Stimulated activated CD8-positive, alpha-beta memory T cell treated with anti-CD3 and anti-CD28 coated beads, Interleukin-15, amount 100 ng/mL, for 48 hours (primary cell): ENCODE measurements at places on chromosomes 6 and 20.

GRCh38 chr20:53883098-53883911, 187.1 kb downstream of the BCAS1 start:
- no peak for DNase-seq

- no peak for DNase-seq
Observed at GRCh38 chr6:74409447-74409846, 713.4 kb downstream of the CD109 start.

DNA sequence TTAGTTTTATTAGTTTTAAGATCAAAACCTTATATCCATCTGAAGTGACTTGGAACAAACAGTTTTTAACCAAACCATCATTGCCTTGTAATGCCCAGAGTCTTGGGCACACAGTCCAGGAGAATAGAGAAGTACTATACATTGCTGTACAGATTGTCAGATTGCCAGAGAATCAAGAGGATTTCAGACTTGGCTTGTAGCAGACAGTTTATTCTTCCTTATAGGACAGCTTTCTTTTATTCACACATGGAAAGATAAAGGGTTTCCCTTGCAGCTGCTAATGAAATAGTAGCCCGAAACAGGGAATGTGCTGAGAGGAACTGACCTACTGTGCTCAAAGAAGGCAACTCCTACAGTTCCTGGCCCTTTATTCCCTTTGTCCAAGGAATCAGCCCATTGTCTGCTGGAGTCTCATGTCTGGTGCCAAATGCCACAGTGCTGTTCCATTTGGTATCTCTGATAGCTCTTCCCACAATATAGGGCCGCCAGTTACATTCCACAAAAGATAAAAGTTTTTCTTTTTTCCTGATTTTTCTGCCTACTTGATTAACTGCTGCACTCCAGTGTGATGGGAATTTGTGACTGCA, 30.6 kb downstream of the DCBLD1 start:
- no peak for DNase-seq

DNA sequence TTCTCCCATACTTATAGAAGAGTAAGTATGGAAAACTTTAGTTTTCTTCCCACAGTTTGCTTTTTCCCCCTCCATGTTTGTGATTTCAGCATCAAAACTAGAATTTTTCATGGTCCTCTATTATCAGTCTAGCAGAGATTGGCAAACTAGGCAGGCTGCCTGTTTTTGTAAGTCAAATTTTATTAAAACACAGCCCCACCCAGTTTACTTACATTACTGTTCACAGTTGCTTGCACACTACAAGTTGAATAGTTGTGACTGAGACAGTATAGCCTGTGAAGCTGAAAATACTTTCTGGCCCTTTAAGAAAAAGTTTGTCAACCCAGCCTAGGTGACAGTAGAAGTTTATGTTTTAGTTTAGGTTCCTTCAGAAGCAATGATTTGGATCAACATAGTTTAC, 19.5 kb downstream of the MCM8 start:
- DNase-seq: no peak

DNA sequence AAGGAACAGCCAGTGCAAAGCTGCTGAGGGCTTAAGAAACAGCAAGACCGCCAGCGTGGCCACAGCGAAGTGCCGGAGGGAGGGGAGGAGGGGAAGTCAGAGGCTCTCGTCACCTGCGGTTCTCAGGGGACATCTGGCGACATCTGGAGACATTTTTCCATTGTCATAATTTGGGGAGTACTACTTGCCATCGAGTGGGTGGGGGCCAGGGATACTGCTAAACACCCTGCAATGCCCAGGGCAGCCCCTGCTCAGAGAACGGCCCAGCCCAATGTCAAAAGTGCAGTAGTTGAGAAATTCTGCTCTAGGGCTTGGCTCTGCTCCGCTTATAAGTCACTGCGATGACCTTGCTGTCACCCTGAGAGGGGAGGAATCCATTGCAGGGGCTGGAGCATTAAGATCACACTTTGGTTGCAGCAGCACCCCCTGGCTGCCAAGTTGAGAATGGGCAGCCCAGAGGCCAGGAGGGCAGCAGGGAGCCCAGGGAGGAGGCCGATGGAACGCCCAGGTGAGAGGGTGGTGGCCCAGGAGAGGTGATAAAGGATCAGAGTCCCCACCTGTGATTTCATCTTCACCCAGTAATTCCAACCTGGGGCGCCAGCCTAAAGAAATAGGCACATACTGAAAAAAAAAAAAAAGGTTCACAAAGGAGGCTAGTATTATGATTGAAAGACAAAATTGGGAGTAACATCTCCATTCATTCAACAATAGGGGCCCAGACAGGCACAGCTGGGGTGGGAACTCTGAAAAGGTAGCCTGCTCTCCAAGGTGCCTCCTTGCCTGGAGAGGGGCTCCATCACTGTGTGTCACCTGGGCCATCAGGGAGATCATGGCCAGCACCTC, 218.2 kb downstream of the BMP7 start:
- DNase-seq: no peak

DNA sequence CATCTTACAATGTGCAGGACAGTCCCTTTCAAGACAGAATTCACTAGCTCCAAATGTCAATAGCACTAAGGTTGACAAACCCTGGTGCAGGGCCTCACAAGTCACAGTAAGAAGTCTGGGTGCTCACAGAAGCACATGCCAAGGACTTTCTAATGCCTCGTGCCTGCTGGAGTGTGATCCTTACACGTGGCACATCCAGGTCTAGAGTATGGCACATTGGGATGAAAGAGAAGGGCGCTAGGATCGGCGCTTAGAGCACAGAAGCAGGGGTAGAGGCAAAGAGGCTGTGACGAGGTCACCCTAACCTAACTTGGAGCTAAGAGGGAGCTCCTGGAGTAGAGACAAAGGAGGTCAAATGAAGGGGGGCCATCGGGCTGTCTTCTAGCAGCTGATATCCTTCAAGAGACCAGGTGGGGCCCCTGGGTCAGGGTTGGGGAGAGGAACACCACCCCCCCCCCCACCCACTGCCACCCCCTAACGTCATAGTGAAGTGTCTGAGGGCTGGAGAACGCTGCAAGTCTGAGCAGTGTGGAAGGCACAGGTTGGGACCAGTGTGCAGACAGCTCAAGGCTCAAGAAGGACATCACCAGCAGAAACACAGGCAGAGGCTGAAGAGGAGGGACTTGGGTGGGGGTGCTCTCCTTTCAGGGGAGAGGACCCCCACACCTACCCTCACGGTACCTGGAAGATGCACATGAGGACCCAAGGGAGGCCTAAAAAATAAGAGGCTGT, 97.8 kb upstream of the MRPS10 start:
- no peak for DNase-seq

GRCh38 chr20:57476641-57477461, 48.1 kb downstream of the CTCFL start:
- no peak for DNase-seq

- no peak for DNase-seq
Observed at GRCh38 chr6:31352683-31353383, 4.1 kb downstream of the HLA-B start.

DNA sequence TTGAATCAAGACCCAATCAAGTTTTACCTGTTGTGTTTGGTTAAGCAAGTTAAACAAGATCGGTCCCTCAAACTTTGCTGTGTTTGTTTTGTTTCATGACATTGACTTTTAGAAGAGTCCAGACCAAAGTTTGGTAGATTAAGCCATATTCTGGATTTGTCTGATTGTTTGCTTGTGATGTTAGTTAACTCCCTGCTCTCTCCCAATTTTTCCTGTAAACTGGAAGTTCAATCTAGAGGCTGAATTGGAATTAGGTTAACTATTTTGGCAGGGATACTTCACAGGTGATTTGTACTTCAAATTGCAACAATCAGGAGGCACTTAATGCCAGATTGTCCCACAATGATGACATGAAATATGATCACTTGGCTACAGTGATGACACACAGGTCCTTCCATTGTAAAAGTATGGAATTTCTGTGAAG, 13.6 kb upstream of the SH3BGRL2 start:
- no peak for DNase-seq

- no peak for DNase-seq
Observed at GRCh38 chr6:142695016-142695415, 250.0 kb downstream of the HIVEP2 start.

DNA sequence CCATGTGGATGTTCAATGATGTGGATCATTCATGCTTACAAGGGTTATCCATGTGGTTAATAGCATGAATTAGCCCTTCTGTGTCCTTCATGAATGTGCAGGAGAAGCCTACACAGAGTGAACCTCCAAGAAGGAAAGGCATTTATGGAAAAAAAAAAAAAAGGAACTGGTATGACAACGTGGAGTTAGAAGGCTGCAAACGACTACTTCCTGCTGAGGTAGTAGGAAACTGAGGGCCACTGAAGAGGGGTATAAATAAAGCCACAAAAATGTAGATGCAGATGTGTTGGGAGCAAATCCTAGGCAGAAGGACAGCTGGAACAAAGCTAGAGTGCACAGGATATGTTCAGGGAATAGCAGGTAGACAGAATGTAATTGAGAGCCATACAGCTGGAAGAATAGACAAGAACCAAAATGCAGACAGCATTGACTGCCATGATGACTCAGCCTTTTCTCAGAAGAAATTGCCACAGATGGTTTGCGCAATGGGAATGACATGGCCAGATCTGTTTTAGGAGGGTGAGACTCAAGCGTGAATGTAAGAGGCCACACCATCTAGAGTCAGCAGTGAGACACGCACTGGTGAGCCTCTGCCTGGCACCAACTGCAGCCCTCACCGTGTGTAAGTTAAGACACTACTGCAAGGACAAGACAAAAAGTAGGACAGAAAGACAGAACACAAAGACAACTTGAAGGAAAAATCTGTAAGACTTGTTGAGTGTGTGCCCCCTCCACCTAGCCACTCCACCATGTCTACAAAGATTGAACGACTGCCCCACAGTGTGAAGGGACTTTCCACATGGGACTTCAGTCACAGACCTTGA, 79.8 kb downstream of the KIF13A start:
- no peak for DNase-seq

DNA sequence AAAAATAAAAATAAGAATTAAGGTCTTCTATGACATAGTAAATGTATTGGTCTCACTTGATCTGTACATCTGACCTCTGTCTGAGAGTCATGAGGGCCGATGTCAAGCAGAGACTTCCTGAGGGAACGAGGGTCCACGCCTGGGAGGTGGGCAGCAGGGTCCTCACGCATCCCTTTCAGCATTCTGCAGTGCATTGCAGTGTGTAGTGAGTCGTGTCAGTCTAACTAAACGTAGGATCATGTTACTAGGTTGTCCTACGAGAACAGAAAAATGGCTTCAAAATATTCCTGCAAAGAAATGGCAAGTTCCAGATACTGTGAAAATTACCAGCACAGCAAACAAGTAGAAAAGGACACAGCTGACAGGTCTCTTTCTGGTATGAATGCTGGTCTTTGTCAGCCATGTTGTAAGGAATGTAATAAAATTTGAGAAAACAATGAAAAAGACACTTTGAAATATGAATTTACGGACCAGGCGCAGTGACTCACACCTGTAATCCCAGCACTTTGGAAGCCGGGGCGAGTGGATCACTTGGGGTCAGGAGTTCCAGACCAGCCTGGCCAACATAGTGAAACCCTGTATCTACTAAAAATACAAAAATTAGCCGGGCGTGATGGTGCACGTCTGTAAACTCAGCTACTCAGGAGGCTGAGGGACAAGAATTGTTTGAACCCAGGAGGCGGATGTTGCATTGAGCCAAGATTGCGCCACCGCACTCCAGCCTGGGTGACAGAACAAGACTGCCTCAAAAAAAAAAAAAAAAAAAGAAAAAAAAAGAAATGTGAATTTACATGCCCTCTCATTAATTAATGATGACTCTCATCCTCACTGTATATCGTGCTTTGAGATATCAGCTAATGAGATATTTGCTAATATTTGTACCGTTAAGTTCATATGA, 2.4 kb upstream of the AHCY start:
- no peak for DNase-seq

- DNase-seq: no peak
Observed at GRCh38 chr20:9397928-9398327, 116.5 kb upstream of the LAMP5 start.

DNA sequence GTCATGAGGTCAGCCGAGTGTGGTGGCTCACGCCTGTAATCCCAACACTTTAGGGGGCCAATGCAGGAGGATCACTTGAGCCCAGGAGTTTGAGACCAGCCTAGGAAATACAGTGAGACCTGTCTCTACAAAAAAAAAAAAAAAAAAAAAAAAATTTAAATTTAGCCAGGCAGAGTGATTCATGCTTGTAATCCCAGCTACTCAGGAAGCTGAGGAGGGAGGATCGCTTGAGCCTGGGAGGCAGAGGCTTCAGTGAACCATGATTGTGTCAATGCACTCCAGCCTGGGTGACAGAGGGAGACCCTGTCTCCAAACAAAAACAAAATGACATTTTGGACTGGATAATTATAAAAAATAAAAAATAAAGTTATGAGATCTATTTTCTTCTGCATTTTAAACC, 56.2 kb downstream of the ADGRF1 start:
- no peak for DNase-seq

GRCh38 chr6:64520050-64520449, 884.4 kb downstream of the PHF3 start:
- DNase-seq: no peak

DNA sequence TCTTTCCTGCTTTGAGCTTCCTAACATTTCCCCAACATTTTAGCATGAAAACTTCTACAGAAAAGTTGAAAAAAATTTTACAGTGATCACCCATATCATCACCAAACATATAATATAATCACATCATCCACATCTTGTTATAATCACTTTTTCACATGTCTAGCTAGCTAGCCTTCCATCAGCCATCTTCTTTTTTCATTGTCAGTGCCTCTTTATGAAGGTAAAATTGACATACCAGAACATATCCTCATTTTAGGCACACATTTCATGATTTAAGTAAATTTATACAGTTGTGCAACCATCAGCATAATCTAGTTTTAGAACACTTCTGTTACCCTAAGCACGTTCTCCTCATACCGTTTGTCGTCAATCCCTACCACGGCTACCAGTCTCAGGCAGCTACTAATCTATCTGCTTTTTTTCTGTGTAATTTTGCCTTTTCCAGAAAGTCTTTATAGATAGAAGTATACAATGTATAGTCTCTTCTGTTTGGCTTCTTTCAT, 73.7 kb downstream of the VEGFA start:
- no peak for DNase-seq

DNA sequence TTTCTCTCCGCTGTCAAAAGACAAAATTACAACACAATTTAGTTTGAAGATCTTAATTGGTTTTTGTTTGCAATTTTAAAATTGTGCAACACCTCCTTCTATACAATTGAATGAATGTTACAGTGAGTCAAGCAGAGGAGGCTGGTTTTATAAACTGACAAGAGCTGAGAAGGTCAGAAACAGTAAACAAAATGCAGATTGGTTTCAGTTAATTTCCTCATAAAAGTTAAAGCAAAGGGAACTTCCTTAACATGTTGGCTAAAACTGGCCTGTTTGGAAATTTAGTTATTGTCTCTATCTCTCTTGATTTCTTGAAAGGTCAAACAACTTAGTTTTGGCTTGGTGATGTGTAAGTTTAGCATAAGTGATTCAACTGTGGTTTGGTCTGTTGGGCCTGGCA, 22.2 kb downstream of the KHDC1L start:
- DNase-seq: no peak
